ENCODE measurements at places on chromosomes 1 and 21.

DNA sequence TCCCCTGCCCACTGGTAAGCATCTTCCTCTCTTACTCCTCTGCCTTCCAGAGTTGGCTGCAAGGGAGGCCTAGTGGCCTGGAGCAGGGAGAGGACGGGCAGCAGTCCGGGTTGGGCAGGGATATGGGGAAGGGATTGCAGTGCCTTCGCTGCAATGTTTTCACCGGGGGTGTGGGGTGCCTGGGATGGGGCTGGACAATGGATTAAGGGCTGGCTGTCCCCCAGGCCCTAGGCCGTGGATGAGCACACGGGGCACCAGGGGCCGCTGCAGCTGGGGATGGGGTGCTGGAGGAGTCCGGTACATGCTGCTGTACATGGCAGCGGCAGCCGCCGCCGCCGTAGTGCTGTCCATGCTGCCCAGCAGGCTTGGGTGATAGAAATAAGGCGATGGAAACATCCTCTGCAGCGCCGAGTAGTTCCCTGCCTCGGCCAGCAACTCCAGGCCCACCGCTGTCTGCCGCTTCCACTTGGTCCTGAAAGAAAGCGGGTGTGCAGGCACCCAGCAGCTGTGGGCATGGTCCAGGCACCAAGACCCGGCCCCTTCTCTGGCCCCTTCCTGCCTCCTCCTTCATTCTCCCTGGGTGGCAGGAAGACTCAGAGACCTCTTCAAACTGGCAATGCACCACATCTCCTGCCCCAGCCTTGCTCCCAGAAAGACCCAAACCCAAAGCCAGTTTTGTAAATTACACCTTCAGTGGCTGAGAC is 4.8 kb downstream of the BARHL2 start:
- no peak for DNase-seq

- no peak for DNase-seq
Observed at GRCh38 chr1:41800311-41800829, 118.4 kb downstream of the HIVEP3 start.

DNA sequence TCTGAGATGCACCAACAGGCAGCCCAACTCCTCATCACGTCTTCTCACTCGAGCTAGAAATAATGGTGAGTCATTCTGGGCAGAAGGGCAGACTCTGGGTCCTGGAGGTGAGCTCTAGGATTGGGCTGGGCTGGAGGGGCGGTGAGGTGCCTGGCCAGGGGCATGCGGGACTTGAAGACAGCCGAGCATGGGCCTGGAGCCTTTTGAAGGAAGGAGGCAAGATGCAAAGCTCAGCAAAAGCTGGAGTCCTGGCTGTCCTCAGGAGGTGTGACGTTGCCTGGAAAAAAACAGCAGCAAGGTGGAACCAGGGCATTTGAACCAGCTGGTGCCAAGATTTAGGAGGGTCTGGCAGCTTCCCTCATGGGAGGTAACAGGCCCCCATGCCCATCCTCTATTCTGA is 712 bp downstream of the KCNA2 start:
- no peak for DNase-seq

DNA sequence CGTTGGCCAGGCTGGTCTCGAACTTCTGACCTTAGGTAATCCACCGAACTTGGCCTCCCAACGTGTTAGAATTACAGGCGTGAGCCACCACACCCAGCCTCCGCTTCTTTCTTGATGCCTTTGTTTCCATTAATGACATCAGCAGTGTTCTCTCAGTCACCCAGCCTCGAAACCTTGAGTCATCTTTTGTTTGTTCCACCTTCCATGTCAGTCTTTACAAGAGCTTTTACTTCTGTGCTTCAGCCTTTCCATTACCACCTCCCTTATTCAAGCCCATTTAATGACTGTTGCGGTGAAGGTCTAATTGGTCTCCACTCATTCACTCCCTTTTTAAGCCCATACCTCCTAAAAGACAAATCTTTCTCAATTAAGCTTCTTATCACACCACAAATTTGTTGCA is 146.6 kb upstream of the ADGRL2 start:
- DNase-seq, result no peak

DNA sequence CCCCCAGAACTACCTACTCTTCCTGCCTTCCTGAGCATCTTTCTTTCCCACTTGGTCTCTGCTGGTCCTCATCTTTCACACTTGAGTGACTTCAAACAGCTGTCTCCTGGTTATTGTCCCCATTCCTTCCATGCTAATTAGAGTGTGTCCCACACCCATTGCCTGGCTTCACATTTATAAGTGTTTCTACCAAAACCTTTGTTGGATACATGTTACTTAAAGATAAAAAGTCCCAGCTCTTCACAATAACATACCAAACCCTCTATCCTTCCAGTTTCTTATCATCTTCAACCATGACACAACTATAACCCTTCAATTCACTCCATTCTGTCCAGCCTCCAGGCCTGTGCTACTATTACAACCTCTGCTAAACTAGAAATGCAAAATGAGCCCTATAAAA is 41.0 kb downstream of the VCAM1 start:
- no peak for DNase-seq

- no peak for DNase-seq
Observed at GRCh38 chr1:155226910-155227260, 18.4 kb downstream of the MTX1 start.

DNA sequence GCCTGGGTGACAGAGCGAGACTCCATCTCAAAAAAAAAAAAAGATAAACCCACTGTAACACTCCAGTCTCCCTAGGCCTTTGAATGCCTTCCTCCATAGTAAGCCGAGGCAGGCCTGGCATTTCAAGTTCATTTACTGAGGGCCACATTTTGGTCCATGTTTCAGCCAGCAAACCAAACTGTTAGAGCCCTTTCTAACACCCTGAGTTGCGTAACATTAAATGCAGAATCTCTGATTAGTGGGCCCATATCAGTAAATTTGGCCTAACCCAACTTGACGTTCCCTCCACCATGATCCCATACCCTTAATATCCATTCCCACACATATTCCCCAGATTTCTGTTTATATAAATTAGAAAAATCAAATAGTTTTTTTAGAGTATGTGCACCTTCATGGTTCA is 12.4 kb downstream of the MPZL1 start:
- no peak for DNase-seq

- DNase-seq, result no peak
Observed at GRCh38 chr21:45641480-45642035, 2.0 kb upstream of the PCBP3 start.

DNA sequence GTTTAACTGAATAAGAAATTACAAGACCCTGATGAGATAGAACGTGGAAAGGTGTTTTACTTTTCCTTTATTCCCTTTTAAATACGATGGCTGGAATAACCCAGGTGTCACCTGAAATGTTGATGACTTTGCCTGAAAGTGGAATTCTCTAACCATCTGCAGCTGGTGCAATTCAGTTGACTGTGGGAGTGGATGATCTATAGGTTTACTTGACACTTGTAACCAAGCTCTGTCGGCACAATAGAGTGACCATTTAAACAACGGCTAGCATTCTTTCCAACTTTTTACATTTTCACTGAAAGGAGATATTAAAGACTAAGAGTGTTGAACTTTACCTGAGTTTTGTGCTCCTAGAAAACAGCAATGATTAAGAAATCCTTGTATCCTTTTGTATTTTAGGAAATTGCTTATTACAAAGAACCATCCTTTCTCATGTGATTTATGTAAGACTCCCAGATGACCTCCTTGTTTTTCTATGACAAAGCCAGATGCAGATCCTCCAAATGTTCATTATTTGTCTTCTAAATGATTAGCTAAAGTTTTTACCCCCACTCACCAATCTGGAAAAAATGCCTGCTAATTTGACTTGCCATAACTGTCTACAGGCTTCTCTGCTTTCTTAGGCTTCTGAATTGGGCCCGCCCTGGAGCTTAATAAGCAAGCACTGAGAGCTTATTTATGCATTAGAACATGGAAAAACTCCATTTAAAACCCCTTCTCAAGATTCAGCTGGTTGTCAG is 129.5 kb upstream of the LRRC7 start:
- DNase-seq, result no peak

GRCh38 chr1:167373398-167373797 is 144.9 kb downstream of the CD247 start:
- no peak for DNase-seq

- no peak for DNase-seq
Observed at GRCh38 chr1:46526691-46527291, 24.7 kb downstream of the KNCN start.

GRCh38 chr1:174194461-174194860 is 35.1 kb downstream of the RABGAP1L start:
- no peak for DNase-seq

DNA sequence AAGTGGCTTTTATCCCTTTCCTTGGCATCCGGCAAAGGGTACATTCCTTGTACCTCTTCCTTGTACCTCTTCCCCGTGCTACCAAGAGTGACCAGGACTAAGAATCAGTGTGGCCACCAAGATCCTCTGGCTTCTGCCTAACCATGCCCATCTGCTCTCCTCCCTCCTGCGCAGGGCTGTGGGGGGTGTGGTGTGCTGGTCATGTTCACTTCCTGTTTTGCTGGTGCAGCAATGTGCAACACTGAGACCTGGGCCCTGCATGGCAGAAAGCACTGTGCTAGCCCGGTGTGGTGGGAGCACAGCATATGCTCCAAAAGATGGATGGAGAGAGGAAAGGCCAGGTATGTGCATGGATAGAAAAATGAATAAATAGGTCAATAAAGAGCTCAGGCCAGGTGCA is 33.3 kb upstream of the TENT5C start:
- no peak for DNase-seq

DNA sequence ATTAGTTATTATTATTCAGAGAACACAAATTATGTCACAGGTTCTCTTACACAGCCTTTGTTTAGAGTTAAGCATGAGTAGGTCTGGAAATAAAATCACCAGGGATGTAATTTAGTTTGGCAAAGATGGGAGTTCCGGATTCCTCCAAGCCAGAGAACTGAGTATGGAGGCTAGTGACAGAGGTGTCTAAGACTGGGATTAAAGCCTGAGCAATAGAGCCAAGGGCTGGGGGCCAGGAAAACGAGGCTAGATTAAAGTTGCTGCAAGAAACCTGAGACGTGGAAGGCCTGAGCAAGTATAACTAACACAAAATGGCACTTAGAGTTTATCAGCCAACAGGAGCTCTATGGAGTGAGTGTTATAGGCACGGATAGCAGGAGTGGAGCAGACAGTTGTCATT is 381.6 kb downstream of the SRGAP2C start:
- no peak for DNase-seq

DNA sequence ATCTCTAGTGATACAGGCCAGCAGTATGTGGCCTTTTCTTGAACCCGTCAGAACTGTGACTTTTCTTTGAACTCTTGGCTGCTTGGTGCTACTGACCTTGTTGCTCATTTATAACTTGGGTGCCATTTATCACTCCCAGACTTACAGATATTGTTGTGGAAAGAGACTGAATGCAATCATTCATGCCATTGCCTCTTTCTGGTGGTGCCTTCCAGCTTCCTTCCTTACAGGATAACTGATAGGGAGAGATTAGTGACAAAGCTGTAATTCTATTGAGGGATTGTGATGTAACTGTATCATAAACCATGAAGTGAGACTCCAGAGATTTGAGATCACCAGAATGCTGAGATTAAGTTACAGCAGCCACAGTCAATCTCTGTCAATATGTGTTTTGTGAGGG is 256.5 kb downstream of the USP25 start:
- no peak for DNase-seq

GRCh38 chr1:225814381-225814780 is 4.5 kb downstream of the EPHX1 start:
- no peak for DNase-seq

DNA sequence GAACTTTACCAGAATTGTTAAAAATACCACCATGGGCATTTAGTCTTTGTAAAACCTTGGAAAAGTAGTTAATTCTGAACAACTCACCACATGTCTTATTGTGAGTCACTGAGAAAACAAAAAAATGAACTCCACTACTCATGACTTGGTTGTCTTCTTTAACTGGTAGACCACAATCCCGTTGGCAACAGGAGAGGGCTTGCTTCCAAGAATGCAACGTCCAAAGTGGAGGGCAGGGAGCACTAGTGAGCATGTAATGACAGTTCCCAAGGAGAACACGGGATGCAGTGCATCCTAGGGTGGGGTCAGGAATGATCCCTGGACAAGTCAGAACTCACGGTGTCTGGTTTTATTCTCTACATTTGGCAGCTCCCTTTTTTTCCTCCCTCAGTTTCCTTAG is 15.2 kb upstream of the HMCN1 start:
- no peak for DNase-seq

GRCh38 chr21:41139275-41139674 is 28.7 kb upstream of the BACE2 start:
- no peak for DNase-seq

- DNase-seq, result no peak
Observed at GRCh38 chr1:205585169-205585834, 46.5 kb downstream of the ELK4 start.

DNA sequence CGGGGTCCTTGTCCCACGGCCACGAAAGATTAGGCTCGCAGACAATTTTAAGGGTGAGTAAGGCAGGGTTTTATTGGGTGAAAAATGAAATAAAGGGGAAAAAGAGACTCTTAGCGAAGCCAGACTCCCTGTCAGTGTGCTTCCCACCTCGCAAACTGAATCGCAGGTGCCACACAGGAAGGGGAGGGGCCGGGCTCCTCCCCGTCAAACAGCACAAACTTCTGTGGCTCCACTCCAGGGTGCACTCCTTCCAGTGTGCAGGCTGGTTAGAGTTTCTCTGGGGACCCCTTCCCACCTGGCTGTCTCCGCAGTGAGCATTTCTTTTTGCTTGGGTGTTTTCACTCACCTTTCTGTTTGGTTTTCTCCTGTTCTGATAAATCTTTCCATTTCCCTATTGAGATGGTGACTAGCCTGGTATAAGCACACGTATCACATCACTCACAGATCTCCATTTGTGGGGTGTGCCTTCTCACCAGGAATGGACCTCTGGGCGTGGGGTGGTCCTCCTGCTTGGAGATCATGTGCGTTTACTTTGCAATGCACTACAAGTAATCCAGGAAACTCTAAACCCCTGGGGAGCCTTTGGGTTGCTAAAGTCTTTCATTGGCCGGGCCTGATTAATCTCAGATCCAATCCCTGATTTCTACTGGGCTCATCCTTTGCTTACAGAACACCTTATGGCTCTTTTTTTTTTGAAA is 37.6 kb upstream of the GALNT2 start:
- no peak for DNase-seq

DNA sequence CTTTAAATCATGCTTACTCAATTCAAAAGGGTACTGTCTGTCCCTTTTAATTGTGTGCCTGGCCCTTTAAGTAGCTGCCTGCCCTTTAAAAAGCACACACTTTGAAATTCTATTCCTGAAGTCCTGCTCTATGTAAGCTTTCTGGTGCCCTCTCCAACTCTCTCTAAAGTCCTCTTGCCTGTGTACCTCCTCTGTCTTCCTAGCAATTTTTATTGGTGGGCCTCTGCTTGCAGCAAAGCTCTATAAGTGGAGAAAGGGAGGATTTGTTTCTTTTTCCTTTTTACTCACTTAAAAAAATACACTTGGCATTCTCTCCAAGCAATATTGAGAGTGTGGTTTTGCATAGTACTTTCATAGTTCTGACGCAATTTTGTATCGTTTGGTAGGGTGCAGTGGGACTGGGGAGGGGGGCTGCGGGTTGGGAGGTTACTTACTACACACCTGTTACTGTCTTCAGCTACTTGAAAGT is 135.4 kb downstream of the LMO4 start:
- DNase-seq, result no peak

- DNase-seq, result no peak
Observed at GRCh38 chr1:246647513-246647912, 76.7 kb upstream of the SCCPDH start.
